ENCODE measurements at places on chromosomes 13 and 19.

DNA sequence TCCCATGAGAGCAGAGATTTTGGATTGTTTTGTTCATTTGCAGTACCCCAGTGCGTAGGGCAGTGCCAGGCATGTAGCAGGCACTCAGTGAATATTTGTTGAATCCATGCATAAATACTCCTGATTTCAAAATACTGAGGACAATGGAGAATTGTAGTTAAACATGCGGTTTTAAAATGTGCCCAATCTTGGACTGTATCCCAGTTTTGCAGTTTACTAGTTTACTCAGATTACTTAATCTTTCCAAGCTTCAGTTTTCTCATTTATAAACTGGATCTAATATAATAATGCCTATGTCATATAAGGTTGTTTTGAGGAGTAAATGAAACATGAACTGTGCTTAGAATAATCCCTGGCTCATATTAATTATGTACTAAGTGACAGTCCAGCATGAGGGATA lies 39.0 kb downstream of the RCBTB2 start:
- H3K27me3 ChIP-seq: no peaks in the 10 kb centered on the region
- H3K27ac ChIP-seq: no peak overlapping the region
- H3K4me3 ChIP-seq: no peak overlapping the region

DNA sequence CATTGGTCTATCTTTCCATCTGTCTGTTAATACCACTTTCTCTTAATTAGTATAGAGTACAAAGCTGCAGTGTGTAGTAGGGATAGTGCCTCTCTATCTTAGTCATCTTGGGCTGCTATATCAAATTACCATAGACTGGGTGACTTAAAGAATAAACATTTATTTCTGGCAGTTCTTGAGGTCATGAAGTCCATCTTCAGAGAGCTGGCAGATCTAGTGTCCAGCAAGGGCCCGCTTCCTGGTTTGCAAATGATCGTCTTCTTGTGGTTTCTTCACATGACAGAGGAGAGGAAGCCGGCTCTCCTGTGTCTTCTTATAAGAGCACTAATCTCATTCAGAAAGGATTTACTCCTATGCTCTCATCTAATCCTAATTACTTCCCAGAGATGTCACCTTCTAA lies 6.1 kb downstream of the ZNF700 start:
- no peaks in the 10 kb centered on the region for H3K27me3 ChIP-seq
- no peak overlapping the region for H3K4me3 ChIP-seq
- no peak overlapping the region for H3K27ac ChIP-seq
- DNase-seq: no peak
- peaks cover 37% of the 10 kb centered on the region for H3K36me3 ChIP-seq

DNA sequence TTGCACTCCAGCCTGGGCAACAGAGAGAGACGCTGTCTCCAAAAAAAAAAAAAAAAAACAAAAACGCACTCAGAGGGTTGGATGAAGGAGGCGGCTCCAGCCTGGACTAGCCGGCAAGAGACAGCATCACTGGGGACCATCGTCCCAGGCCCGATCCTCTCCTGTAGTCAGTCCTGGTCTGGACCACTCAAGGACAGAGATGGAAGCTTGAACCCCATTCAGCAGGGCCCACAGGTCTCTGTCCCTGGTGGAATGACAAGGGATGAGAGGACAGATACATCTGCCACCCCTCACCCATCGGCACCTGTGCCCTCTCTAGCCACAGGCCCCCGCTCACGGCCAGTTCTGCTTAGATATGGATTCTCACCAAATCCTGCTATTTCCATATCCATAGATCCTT lies 14.0 kb downstream of the ADGRE5 start:
- no peak overlapping the region for H3K4me3 ChIP-seq
- H3K36me3 ChIP-seq: peaks cover 3% of the 10 kb centered on the region
- no peak overlapping the region for H3K27ac ChIP-seq
- no peaks in the 10 kb centered on the region for H3K27me3 ChIP-seq

DNA sequence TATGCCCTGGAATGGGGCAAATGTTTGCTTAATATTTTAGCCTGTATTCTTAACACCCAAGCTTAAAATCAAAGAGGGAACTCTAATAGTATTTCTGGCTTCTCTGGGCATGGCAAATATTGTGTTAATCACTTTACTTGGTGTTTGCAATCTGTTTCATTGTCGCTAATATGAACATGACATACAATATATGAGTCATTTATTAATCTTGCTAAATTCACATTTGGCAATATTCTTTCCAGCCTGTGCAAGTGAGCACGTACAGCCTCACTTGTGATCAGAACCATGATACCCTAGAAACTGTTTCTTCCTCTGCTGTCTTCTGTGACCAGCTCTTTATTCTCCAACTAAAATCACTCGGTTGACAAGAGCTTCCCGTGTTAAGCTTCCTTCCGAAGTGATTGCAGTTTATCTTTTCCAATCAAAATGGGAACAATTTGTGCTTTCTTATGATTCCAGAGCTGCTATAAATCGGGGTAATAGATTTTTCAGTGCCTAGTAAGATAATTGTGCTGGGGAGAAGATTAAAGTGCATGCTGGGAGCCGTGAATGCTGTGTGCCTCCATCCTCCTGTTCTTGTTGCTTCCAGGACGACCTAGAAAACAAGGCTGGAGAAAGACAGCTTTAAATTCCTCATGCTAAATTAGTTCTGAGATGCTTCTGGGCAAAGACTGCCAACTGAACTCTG lies 153.0 kb upstream of the TMTC4 start:
- no peaks in the 10 kb centered on the region for H3K36me3 ChIP-seq
- peaks cover 81% of the 10 kb centered on the region for H3K27me3 ChIP-seq
- H3K27ac ChIP-seq: no peak overlapping the region
- H3K4me1 ChIP-seq: no peaks in the 10 kb centered on the region

DNA sequence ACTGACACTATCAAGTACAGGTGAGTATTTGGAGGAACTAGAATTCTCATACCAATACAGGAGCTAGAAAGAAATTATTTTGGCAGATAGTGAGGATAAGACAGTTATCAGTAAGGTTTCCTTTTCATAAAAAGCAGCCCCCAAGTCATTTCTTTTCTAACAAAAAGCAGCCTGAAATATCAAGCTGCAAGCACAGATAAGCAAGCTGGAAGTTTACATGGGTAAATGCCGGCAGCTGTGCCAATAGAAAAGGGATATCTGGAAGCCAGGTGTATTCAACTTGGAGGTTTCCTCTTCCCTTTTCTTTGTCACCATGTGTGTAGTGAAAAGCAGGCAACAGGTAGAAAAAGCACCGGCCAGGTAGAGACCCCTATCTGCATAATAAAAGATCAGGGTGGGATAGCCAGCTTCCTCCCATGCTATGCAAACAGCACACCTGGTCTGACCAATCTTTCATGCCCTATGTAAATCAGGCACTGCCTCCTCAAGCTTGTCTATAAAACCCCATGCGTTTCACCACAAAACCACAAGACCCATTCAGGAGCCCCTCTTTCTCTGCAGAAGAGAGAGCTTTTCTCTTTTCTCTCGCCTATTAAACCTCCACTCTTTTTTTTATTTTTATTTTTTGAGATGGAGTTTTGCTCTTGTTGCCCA lies 22.9 kb downstream of the CYP4F2 start:
- H3K4me3 ChIP-seq: no peak overlapping the region
- DNase-seq: no peak
- H3K36me3 ChIP-seq: no peaks in the 10 kb centered on the region

DNA sequence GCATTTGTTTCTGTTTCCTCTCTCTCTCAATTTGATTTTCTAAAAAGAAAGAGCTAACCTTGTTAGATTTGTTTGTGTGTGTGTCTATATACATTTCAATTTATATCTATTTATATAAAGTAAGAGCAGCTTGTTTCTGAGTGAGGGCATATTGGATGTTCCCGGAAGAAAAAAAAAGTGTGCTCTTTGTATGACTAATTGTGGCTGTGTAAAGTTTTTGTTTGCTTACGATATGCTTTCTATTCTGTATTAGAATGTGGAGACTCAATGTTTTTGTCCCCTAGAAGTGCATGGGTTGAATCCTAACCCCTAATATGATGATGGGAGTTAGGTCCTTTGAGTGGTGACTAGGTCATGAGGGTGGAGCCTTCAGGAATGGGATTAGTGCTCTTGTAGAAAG lies 66.6 kb upstream of the C1QTNF9B start:
- no peaks in the 10 kb centered on the region for H3K36me3 ChIP-seq
- DNase-seq: no peak
- no peak overlapping the region for H3K27ac ChIP-seq

DNA sequence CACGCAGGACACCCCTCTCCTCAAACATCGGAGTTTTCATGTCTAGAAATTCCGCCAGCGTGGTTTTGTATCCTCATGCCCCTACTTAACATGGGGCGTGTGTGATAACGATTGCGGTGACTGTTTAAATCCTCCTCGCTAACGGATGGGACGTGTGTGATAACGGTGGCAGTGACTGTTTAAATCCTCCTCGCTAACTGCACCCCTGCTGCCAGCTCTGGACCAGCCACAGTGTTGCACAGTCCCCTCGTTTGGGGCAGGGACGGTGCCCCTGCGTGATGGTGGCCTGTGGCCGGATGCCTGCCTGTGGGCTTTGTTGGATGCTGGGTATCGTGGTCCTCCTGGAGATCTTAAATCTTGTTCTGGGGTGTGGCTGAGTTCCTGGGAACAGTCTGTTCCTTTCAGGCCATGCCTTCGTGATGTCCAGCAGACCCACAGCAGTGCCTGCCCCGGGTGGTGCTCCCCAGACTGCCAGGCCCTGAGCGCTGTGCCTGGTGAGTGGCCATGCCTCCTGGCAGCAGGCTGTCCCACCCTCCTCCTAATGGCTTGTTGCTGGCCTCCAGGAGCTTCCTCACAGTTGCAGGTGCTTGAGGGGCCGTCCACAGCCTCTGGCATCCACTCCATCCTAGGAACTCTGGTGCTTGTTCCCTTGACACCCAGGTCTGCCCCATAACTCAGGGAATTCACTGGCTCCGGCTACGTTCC lies 122.5 kb upstream of the MCF2L start:
- no peaks in the 10 kb centered on the region for H3K4me1 ChIP-seq
- no peak overlapping the region for H3K4me3 ChIP-seq
- H3K27me3 ChIP-seq: no peaks in the 10 kb centered on the region
- no peak for DNase-seq
- H3K27ac ChIP-seq: no peak overlapping the region

DNA sequence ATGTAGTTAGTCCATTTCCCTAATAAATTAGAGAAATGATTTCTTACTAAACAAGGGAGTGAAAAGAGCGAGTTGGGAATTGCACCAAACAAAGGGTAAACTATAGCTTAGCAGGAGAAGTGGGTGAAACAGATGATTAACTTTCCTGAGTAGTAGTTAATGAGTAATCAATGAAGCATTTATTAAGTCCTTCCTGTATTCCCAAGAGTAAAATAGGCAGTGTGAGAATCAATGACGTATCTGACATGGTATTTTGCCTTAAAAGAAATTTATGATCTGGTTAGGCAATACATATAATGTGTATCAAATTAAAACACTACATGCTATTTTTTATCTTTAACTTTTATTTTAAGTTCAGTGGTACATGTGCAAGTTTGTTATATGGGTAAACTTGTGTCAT lies 142.8 kb downstream of the KLF5 start:
- no peak overlapping the region for H3K27ac ChIP-seq
- H3K4me3 ChIP-seq: no peak overlapping the region
- H3K36me3 ChIP-seq: no peaks in the 10 kb centered on the region
- H3K27me3 ChIP-seq: no peaks in the 10 kb centered on the region
- DNase-seq: no peak
- no peaks in the 10 kb centered on the region for H3K4me1 ChIP-seq

GRCh38 chr13:35157143-35157755 lies 215.2 kb downstream of the NBEA start:
- no peaks in the 10 kb centered on the region for H3K27me3 ChIP-seq
- no peak overlapping the region for H3K27ac ChIP-seq

DNA sequence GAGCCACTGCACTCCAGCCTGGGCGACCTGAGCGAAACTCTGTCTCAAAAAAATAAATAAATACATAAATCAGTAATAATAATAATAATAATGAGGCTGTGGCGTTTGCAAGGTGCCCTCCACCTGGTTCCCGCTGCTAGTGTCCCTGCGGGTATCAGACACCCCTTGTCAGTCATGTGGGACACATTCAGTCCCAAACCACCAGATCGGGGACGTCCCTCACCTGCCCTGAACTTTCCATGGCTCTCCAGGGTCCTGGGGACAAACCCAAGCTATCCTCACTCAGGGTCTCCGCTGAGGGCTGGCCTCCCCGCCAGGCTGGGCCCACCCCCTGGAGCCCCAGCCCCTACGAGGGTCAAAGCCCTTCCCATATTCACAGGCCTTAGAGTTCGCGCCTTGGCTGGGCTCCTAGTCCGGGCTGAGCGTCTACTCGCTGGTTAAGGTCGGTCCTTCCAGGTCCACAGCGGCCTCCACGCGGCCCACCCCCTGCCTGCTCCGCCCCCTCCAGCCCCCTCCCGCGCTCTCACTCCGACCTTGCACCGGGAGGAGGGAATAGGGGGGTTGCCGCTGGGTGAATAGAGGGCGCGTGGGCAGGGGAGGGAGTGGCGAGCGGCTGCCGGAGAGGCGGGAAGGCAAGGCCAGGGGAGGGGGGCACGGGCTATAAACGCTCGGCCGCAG lies 349 bp upstream of the KISS1R start:
- peaks cover 21% of the 10 kb centered on the region for H3K27me3 ChIP-seq
- H3K4me3 ChIP-seq: no peak overlapping the region
- 0 out of 2 replicates have a peak, but pooled peaks cover 4% of the 10 kb centered on the region for H3K4me1 ChIP-seq
- no peaks in the 10 kb centered on the region for H3K36me3 ChIP-seq

DNA sequence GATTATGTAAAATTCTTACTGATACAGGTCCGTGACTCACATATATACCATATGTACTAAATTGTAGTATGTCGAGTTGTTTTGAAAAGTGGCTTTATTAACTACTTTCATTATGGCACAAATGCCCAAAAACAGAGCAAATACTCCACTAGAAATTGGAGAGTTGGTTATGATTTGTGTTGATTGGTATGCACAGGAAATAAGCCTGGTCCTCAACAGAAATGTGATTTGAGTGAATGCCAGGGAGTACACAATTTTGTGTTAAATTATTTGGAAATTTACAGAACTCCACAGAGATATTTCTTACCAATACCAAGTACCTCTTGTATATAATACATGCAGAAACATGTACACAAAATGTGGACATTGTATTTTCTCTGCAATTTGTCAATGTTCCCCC lies 676.7 kb downstream of the PCDH9 start:
- no peak for DNase-seq
- H3K4me1 ChIP-seq: no peaks in the 10 kb centered on the region
- H3K36me3 ChIP-seq: no peaks in the 10 kb centered on the region
- no peaks in the 10 kb centered on the region for H3K27me3 ChIP-seq
- no peak overlapping the region for H3K4me3 ChIP-seq

- H3K4me1 ChIP-seq: no peaks in the 10 kb centered on the region
- H3K27me3 ChIP-seq: no peaks in the 10 kb centered on the region
- H3K27ac ChIP-seq: no peak overlapping the region
- no peak for DNase-seq
These were observed 32.0 kb downstream of the ZFR2 start for GRCh38 chr19:3836887-3837286.

- no peaks in the 10 kb centered on the region for H3K36me3 ChIP-seq
- no peak overlapping the region for H3K27ac ChIP-seq
- H3K4me3 ChIP-seq: no peak overlapping the region
- H3K27me3 ChIP-seq: no peaks in the 10 kb centered on the region
These were observed 40.3 kb downstream of the RCBTB2 start for GRCh38 chr13:48492470-48493065.

Data from PC-9 (cell line).